ENCODE measurements at places on chromosomes 13 and 19.

DNA sequence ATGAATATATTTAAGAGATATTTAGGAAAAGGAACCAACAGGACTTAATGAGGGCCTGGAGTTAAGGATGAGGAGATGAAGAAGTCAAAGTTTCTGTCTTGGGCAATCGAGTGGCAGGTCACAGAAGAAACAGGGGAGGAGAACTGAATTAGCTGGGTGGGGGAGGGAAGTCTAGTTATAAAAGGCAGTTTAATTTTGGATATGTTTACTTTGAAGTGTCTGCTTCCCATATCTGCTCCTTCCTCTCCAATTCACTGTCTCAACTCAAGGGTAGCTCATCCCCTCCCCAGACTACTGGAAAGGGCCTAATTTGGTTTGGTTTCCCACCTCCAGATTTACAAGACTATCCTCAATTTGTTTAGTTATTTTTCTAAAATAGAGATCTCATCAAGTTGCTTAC lies 195.9 kb downstream of the VWA8 start:
- DNase-seq, result no peak

GRCh38 chr19:29670255-29670654 lies 5.0 kb downstream of the PLEKHF1 start:
- DNase-seq, result no peak

GRCh38 chr13:97339988-97340749 lies 93.8 kb upstream of the RAP2A start:
- DNase-seq, result no peak

GRCh38 chr13:114147803-114148520 lies 15.5 kb upstream of the RASA3 start:
- DNase-seq, result no peak

DNA sequence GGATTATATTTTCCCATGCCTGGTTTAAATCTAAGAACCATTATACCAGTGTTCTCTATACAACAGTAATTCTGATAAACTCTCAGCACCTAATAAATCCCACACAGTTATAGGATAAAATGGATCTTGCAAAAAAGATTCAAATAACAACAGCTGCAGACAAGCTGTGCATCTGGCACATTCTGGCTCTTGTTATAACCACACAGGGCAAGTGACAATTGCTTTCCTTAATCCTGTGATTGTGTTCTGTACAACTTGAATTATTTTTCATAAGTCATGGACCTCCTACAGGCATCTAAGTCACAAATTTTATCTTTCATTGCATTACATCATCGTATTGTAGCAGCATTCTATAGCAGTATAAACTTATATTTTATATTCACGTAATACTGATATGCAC lies 948.3 kb downstream of the SLITRK1 start:
- no peak for DNase-seq

DNA sequence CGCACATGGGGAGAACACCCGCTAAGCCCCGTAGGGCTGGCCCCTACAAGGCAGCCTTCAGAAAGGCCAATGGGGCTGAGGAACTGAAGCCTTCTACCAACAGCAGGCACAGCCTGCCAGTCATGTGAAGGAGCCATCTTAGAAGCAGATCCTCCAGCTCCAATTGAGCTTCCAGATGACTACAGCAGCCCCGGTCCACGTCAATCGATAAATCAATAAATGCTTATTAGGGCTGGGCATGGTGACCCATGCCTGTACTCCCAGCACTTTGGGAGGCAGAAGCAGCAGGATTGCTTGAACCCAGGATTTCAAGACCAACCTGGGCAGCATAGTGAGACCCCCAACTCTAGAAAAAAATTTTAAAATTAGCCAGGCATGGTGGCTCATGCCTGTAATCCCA lies 23.0 kb downstream of the TEX101 start:
- no peak for DNase-seq

- no peak for DNase-seq
Measured at GRCh38 chr19:19257137-19257536, 16.0 kb downstream of the TM6SF2 start.

DNA sequence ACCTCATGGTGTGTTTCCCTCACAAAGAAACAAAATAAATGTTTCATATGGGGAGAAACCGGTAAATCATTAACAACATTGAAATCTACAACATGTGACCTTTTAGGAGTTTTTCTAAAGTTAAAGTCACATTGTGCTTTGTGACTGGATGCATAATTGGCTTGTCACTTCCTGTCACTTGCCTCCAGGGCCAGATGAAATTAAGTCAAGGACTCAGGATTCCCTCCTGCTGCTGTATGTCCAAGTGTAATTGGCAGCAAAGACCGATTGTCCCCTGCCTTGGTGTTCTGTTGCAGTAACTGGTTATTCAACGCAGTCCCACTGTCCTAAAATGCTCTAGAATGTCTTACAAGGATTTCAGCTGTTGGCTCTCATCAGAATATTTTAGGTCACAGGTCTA lies 448.2 kb downstream of the LIG4 start:
- DNase-seq, result no peak
